CD4-positive, alpha-beta memory T cell (primary cell): ENCODE measurements at places on chromosomes 5 and 9.
A peak's percentile ranks its signal among the peaks of the same experiment; 100 is the strongest.

DNA sequence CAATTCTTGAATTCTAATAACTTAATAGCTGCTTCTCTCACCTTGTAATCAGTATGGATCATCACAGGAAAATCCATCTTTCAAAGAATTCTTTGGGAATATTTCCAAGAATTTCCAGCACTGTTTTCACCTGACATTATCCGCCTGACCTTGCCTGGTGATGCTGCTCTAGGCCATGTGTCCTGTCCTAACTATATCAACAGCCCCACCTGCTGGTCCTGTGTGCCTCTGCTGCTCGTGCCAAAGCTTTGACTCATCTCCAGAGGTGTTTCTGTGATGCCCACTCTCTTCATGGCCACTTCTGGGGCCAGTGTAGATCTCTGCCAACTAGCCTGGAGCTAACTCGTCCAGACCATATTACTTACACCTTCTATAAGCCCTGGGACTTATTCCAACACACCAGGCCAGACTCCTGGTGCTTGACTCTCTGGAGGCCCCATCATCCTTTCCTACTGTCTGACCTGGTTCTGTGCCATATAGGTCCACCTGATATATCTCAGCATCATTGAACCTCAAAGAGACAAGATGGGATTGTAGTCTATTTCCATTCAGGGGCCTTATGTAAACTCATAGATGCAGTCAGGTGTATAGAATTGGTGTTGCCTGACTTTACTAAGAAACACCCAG, 67.5 kb upstream of the CKMT2 start:
- DNase-seq = peak; percentile 48
- no peaks in the 10 kb centered on the region for H3K27me3 ChIP-seq
- H3K27ac ChIP-seq = no peak overlapping the region
- H3K36me3 ChIP-seq = no peaks in the 10 kb centered on the region
- no peaks in the 10 kb centered on the region for H3K4me1 ChIP-seq

DNA sequence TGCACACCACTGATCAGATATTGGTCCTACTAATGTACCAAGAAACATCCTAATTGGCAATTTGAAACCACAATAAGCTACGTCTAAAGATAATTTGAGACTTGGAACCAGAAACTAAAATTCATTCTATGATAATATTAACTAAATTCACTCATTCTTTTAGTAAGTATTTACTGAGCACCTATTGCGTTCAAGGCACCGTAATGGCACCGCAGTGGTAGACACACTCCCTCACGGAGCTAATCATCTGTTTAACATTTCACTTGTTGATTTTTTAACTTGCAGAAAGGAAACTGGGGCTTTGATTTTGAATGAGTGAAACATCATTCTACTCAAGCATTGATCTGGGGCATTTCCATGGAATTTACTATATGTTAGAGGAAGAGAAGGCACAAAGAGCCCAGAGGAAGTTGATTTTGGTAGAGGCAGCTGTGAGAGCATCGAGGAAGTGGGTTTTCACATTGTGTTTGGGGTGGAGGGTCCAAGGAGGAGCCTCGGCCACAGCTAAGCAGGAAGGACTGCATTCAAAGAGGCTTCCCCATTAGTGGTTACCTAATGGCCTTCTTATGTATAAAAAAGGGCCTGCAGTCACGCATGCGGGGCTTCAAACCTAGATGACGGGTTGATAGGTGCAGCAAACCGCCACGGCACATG, 7.1 kb downstream of the RAPGEF1 start:
- no peaks in the 10 kb centered on the region for H3K27me3 ChIP-seq
- H3K4me1 ChIP-seq = peaks cover 97% of the 10 kb centered on the region
- H3K36me3 ChIP-seq = no peaks in the 10 kb centered on the region
- peak; percentile 65 for DNase-seq

DNA sequence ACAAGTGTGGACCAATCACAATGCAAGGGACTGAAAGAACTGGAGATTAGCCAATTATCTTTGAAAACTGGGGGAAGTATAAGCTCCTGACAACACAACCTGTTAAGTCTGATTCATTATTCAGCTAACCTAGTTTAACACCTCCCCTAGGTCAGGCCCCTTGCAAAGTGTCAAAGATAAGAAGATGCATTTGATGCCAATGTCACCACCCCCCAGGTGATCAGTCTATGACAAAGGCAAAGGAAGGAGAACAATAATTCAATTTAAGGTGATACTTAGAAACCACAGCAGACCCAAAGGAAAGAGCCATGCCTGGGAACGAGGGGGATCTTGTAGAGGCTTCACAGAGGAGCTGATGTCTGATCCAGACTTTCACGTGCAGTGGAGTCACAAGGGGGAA, 137.9 kb downstream of the FBXL7 start:
- H3K36me3 ChIP-seq = no peaks in the 10 kb centered on the region
- DNase-seq = no peak
- no peaks in the 10 kb centered on the region for H3K4me1 ChIP-seq
- no peak overlapping the region for H3K4me3 ChIP-seq
- H3K27me3 ChIP-seq = no peaks in the 10 kb centered on the region

DNA sequence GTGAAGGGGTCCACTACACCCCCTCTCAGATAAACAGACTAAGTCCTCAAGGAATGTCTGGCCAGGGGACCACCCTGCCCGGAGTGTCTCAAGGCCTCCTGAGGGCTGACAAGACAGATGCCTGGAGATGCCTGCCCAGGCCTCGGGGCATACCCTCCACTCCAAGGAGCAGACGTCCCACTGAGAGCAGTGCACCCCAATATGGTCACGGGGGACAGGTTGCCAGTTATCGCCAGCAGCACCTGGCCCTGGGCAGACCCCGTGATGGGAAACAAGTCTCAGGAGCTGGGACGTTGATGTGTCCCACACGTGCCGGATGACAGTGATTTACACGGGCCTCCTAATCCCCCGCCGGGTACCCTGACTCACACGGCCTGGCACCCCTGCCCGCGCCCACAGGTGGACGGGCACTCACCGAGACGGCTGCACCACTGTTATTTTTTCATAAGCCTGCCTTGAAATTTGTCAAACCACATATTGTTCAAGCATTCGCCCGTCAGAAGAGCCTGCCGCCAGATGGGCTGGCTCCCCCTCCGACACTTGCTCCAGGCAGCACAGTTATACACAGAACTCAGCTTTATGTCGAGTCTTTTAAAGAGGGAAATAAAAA, 43.9 kb downstream of the BARX1 start:
- no peak for DNase-seq
- H3K27ac ChIP-seq = no peak overlapping the region
- H3K4me1 ChIP-seq = peaks cover 4% of the 10 kb centered on the region
- H3K36me3 ChIP-seq = no peaks in the 10 kb centered on the region
- no peaks in the 10 kb centered on the region for H3K27me3 ChIP-seq
